ENCODE measurements at places on chromosomes 1 and 21. TPM values are rescaled to one million over a fixed set of nuclear protein-coding genes. Genes with fewer than 3 reads are reported as not detected.

RBM34 gene
- 70.1 TPM for total RNA-seq

- no peak overlapping the region for H3K4me3 ChIP-seq
- H3K27me3 ChIP-seq, result no peaks in the 10 kb centered on the region
- no peaks in the 10 kb centered on the region for H3K36me3 ChIP-seq
- no peak overlapping the region for H3K27ac ChIP-seq
- DNase-seq, result no peak
These were observed 22.4 kb downstream of the CHI3L2 start for GRCh38 chr1:111249960-111250359.

DNA sequence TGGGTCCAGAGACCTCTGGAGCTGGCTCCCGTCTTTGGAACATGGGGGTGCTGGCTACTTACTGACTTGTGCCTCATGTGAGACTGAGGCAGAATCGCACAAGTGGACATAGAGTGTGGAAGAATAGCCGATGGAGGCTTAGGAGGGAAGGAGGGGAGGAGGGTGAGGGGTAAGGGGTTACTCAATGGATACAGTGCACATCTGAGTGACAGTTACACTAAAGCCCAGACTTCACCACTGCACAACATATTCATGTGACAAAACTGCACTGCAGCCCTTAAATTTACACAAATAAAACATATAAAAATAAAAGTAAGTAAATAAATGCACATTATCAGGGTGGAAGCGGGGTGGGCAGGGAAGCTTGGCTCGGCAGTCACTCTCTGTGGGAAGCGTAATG lies 197.7 kb upstream of the RAB4A start:
- no peaks in the 10 kb centered on the region for H3K27me3 ChIP-seq
- H3K36me3 ChIP-seq, result no peaks in the 10 kb centered on the region
- no peak overlapping the region for H3K27ac ChIP-seq

- no peak overlapping the region for H3K27ac ChIP-seq
- no peaks in the 10 kb centered on the region for H3K36me3 ChIP-seq
- no peak overlapping the region for H3K4me3 ChIP-seq
- no peaks in the 10 kb centered on the region for H3K27me3 ChIP-seq
These were observed 261.9 kb upstream of the DEPDC1 start for GRCh38 chr1:68758666-68759209.

GRCh38 chr1:80402625-80403024 lies 1396.1 kb upstream of the ADGRL4 start:
- no peaks in the 10 kb centered on the region for H3K27me3 ChIP-seq
- no peak for DNase-seq
- no peak overlapping the region for H3K27ac ChIP-seq

Data from spinal cord (tissue), 10 donors.